Bronchial epithelial cell (primary cell): ENCODE measurements at places on chromosomes 5 and 9.
A peak's percentile ranks its signal among the peaks of the same experiment; 100 is the strongest.

DNA sequence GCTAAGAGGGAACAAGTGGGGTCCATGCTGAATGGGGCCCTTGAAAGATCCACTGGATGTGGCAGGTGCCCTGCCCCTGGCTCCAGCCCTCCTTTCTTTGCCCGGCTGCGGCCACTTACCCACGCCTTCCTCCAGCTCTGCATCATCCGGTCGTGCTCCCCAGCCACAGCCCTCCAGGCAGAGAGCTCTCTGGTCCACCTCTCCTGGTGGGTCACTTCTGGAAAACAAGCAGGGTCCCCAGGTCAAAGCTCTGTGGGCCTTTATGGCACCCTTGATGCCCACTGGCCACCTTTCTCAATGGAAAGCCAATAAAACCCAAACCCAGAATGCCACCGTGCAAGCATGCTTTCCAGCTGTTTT, 45.0 kb downstream of the SECISBP2 start:
- no peak for DNase-seq

- DNase-seq = no peak
These were observed 148.7 kb downstream of the MLLT3 start for GRCh38 chr9:20473515-20474013.

GRCh38 chr5:125152044-125152443, 405.6 kb upstream of the ZNF608 start:
- no peak for DNase-seq

DNA sequence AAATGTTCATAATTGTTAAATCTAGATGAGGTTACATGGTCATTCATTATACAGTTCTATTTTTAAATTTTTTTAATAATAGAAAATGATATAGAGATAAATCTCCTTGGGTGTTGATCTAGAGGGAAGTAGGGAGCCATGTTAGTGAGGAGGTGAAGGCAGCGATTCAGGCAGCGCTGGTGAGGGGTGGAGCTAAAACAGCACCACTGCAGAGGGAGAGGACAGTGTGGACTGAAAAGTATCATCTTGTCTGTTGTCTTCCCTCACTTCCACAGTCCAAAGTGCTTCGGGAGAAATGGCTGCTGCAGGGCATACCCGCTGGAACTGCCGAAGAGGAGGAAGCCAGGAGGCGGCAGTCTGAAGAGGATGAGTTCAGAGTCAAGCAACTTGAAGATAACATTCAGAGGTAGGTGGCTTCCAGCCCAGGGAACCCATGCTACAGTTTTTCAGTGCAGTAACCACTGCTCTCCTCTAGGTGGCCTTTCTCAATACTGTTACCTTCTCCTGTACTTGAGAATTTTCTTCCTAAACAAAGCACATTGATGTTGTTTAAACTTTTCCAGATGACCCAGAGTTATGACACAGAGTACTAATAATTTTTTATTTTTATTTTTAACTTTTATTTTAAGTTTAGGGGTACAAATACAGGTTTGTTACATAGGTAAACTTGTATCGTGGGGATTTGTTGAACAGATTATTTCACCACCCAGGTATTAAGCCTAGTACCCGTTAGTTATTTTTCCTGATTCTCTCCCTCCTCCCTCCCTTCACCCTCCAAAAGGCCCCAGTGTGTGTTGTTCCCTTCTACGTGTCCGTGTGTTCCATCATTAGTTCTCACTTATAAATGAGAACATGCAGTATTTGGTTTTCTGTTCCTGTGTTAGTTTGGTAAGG, 100.5 kb downstream of the PALM2AKAP2 start:
- DNase-seq = peak; percentile 45

GRCh38 chr5:1512541-1513291, 11.0 kb downstream of the LPCAT1 start:
- DNase-seq = no peak

- no peak for DNase-seq
These were observed 1809.2 kb upstream of the ACO1 start for GRCh38 chr9:30575218-30575617.

GRCh38 chr9:77876091-77876490, 155.5 kb downstream of the GNAQ start:
- DNase-seq = no peak

DNA sequence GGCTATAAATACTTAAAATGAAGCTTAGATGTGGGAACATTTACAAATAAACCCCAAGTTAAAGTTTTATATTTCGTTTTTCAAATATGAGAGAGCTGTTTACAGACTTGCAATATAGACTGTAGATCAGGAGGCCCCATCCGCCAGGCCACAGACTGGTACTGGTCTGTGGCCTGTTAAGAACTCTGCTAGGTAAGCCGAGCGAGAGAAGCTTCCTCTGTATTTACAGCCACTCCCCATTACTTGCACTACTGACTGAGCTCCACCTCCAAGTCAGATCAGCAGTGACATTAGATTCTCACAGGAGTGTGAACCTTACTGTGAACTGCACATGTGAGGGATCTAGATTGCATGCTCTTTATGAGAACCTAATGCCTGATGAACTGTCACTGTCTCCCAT, 561.4 kb upstream of the FAM174A start:
- no peak for DNase-seq

DNA sequence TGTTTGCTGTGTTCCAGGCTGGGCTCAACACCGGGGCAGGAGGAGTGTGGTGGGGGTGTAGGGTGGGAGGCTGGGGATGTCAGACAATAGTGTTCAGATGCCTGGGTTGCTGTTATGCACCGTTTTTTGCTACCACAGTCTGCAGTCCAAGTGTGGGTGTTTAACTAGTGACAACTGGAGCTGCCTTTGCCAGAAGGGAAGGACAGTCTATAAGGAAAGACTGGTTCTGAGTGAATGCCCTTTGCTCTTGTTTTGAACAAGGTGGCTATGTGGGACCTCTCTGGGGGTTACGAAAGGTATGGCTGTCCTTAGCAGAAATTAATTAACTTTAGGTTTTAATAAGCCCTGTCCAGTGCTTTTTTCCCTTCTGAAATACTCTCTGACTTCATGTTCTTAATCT, 118.5 kb upstream of the GNA14 start:
- no peak for DNase-seq

DNA sequence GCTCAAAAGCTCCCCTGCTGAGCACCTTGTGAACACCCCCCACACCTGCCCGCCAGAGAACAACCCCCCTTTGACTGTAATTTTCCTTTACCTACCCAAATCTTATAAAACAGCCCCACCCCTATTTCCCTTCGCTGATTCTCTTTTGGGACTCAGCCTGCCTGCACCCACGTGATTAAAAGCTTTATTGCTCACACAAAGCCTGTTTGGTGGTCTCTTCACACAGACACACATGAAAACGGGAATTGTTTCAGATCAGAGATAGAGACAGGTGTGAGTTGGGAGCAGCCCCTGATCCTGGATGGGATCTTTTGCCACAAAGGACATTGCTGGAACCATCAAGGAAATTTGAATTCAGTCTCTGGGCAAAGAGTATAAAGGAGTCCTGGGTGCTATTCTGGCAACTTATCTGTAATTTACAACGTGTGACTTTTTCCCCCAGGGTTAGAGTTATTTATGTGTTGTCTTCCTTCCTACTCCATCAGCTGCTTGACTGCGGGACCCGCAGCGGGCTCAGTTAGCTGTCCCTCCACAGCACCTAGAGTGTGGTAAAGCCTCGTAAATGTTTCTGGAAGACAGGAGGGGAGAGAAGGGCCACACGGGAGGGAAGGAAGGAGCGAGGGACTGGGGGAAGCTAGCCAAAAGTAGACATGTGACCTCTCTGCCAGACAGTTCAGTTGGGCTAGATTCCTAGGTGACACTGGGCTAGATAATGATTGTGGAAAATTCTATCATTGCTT, 437.0 kb downstream of the ZNF608 start:
- DNase-seq = no peak

DNA sequence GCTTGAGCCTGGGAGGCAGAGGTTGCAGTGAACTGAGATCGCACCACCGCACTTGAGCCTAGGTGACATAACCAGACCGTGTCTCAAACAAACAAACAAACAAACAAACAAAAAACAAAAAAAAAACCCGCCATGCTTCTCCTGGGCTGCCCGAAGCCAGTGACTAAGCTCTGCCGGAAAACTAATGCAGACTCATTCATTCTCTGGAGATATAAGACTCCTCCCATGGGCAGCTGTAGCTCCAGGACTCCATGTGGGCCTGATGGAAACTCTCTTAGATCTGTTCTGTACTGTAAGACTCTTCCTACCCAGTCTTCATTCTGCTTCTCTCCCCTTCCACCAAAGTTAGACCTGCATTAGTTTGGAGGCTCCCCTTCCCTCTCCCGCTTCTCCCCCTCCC, 11.1 kb downstream of the GLDC start:
- no peak for DNase-seq

DNA sequence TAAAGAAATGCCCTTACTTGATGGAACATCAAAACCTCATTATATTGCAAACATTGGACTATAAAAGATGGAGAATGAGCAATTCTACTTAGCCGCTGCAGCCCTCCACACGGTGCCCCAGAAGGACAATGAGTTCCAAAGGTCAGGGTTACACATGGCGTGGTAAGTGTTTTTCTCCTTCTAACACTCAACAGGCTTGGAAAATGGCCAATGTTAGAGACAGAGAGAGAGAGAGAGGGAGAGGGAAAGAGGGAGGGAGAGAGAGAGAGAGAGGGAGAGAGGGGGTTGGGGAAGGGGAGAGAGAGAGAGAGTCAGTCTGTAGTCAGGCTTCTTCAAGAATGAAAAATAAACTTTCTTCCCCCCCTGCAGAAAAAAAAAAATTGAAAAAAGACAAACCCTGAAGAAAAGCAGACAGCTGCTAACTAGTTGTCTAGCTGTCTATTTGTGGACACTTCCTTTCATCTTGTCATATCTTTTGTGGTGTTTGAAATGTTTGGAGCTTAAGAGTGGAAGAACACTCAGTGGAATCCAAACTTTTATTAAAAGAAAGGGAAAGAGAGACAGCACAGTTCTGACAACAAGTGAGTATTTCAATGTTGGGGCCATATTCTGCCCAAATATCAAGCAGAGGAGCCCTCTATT, 324.8 kb downstream of the TMEM38B start:
- DNase-seq = no peak

DNA sequence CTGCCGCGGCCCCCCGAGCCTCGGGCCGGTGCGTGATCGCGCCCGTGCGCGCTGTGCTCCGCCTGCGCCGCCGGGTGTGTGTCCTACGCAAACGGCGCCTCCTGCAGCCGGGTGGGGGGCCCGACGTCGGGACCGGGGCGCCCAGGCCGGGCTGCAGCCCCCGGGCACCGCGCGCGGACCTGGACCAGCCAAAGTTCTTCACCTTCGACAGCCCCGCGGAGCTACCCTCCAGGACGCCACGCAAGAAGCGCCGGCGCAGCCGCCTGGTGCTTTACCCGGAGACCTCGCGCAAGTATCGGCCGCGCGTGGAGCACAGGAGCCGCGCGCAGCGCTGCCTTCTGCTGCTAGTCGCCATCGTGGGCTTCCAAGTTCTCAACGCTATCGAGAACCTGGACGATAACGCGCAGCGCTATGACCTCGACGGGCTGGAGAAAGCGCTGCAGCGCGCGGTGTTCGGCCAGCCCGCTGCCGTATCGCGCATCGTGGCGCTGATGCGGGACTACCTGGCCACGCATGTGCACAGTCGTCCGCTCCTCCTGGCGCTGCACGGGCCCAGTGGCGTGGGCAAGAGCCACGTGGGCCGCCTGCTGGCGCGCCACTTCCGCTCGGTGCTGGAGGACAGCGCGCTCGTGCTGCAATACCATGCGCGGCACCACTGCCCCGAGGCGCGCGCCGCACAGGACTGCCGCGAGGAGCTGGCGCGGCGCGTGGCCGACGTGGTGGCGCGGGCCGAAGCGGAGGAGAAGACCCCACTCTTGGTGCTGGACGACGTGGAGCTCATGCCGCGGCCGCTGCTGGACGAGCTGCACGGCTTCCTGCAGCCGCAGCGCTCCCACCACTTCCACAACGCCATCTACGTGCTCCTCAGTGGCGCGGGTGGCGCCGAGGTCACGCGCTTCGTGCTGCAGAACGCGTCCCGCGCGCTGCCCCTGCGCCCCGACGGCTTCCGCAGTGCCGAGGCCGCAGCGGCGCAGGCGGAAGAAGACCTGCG, 1.5 kb downstream of the TOR4A start:
- no peak for DNase-seq

- no peak for DNase-seq
These were observed 92.2 kb upstream of the MAMDC2 start for GRCh38 chr9:69951411-69951810.

- DNase-seq = peak; percentile 85
These were observed 23.2 kb upstream of the RCL1 start for GRCh38 chr9:4769321-4770080.

DNA sequence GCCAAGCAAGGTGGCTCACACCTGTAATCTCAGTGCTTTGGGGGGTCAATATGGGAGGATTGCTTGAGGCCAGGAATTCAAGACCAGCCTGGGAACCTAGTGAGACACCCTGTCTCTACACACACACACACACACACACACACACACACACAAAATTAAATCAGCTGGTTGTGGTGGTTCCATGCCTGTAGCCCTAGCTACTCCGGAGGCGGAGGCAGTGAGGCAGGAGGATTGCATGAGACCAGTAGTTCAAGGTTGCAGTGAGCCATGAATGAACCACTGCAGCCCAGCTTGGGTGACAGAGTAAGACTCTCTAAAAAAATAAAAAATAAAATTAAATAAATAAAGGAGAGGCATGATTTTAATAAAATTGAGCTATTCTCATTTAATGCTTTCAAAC, 13.1 kb downstream of the CEMIP2 start:
- DNase-seq = no peak

DNA sequence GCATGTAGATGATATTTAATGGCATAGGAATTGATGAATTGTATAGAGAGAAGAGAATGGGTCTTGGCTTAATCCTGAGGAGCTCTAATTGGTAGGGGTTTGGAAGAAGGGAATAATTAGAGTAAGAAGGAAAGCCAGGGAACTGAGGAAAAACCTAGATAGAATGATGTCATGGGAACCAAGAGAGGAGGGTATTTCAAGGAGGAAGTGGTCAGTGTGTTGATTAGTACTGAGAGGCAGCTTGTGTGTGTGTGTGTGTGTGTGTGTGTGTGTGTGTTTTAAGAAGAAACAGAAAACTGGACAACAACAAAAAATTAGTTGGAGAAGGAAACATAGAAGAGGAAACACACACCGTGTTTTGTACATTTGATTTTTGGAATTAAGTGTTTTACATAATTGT, 42.8 kb downstream of the MAST4 start:
- DNase-seq = no peak

DNA sequence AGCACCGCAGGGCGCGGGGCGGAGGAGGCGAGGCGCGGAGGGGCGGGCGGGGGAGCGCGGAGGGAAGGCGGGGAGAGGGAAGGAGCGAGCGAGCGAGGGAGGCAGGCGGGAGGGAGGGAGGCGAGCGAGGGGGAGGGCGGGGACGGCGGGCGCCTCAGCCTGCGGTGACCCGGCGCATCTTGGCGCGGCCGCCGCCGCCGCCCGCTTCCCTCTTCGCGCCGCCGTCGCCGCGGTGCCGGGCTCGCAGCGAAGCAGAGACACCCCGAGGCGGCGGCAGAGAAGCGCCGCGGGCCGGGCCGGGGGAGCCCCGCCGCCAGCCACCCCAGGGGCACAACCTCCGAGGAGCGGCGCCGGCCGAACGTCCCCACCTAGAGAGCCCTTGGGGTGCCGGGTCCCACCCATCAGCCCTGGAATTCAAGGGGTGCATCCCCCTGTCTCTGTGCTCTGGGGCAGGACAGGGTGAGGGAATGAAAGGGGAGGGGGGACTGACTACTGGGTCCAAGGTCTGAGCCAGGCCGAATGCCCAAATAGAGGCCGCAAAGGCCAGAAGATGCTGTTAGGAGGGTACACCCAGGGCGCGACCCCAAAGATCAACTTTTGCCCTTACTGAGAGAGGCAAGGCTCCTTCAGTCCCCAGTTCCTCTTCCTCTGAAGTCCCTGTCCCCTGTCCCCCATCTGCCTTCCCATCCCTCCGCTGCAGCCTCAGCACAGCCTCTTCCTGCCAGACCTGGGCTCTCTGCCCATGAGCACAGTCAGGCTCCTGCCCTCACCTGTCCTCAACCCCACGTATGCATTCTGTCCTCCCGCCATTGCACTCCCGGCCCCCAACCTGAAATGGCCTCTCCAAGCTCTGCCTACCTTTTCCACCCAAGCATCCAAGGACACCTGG, at the start of gene ADAMTS2:
TSS of gene ADAMTS2 (minus strand) at position 29 of the 889 bp plus-strand sequence. CDS start 133 bp downstream, outside the sequence.
- no peak for DNase-seq
